Heart left ventricle (tissue), 16 donors: ENCODE measurements at places on chromosomes 7 and 10. TPM values are rescaled to one million over a fixed set of nuclear protein-coding genes. Genes with fewer than 3 reads are reported as not detected.
A peak's percentile ranks its signal among the peaks of the same experiment; 100 is the strongest.

- DNase-seq, result no peak
- H3K4me3 ChIP-seq, result no peak overlapping the region
- no peak overlapping the region for H3K27ac ChIP-seq
- H3K36me3 ChIP-seq, result no peaks in the 10 kb centered on the region
- H3K4me1 ChIP-seq, result peaks cover 6% of the 10 kb centered on the region
These were observed 10.1 kb upstream of the KBTBD2 start for GRCh38 chr7:32901629-32902028.

- H3K27ac ChIP-seq, result peak overlapping the region; percentile 26
- no peaks in the 10 kb centered on the region for H3K27me3 ChIP-seq
- peaks cover 39% of the 10 kb centered on the region for H3K4me1 ChIP-seq
- no peaks in the 10 kb centered on the region for H3K36me3 ChIP-seq
- peak; percentile 40 for DNase-seq
- no peak overlapping the region for H3K4me3 ChIP-seq
These were observed 193.7 kb downstream of the RNLS start for GRCh38 chr10:88389456-88389855.

- H3K27ac ChIP-seq, result no peak overlapping the region
- no peak for DNase-seq
- no peaks in the 10 kb centered on the region for H3K4me1 ChIP-seq
- H3K36me3 ChIP-seq, result no peaks in the 10 kb centered on the region
These were observed 1183.6 kb downstream of the GATA3 start for GRCh38 chr10:9238041-9238440.

DNA sequence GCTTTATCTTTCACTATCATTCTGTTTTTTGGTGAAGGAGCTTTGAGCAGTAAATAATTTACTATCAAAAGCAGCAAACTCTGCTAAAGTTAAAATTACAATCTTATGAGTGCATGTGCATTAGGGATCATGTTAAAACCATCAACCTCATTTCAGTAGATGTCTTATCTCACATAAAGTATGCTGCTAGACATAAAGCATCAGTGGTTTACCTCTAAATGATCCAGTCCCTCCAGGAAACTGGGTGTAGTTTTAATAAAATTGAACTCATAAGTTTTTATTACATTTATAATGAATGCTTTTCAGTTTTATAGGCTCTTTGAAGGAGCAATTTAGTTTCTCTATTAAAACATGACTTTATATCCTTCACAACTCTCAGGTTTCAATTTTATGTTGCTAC, 108.7 kb downstream of the LRRN3 start:
- H3K4me1 ChIP-seq, result no peaks in the 10 kb centered on the region
- no peaks in the 10 kb centered on the region for H3K27me3 ChIP-seq
- H3K36me3 ChIP-seq, result no peaks in the 10 kb centered on the region
- H3K27ac ChIP-seq, result no peak overlapping the region

DNA sequence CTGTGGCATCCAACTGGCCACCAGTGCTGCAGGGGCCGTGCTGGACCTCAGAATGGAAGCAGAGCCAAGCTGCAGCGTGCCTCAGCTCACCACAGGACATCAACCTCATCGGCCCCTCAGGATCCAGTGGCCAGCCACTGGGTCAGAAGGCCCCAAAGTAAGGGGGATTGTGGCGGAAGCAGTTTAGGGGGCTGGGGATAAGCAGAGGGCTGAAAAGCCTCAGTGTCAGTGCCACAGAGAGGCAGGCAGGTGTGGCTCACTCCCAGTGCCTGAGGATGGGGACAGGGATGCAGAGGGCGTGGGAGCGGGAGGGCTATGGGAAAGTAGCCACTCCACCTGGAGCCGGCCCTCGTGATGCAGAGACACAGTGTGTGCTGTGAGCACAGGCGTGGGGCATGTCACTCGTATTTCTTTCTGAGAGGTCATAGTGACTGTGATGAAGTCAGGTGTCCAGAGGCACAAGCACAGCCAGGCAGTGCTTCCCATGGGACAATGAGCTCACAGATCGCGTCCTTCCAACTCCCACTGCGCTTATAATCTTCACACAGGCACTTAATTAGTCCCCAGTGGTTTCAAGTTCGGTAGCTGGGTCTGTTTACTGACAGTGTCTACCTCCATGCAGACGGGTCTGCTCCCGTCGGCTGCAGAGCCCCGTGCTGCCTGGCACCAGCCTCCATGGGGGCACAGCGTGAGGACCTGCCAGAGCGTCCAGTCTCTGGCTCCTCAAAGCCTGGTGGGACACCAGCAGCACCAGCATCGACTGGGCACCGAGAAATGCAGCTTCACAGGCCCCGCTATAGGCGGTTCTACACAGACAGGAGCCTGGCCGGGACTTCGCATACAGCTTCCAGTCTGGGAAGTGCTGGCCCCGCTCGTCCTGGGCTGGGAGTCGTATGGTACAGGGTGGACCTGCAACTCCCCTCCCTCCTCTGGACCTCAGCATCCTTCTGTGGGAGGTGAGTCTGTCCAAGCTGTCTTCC, 42.9 kb upstream of the CNPY1 start:
- H3K27ac ChIP-seq, result no peak overlapping the region
- no peaks in the 10 kb centered on the region for H3K4me1 ChIP-seq
- no peak overlapping the region for H3K4me3 ChIP-seq
- peaks cover 21% of the 10 kb centered on the region for H3K27me3 ChIP-seq

DNA sequence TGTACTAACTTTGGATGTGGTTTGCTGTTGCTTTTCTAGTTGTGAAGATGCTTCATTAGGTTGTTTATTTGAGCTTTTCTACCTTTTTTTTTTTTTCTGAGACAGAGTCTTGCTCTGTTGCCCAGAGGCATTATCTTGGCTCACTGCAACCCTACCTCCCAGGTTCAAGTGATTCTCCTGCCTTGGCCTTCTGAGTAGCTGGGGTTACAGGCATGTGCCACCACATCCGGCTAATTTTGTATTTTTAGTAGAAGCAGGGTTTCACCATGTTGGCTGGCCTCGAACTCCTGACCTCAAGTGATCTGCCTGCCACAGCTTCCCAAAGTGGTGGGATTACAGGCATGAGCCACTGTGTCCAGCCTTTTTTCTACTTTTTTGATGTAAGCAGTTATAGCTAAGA, 93.7 kb downstream of the ADAM22 start:
- H3K36me3 ChIP-seq, result no peaks in the 10 kb centered on the region
- H3K4me1 ChIP-seq, result no peaks in the 10 kb centered on the region
- no peak for DNase-seq
- no peak overlapping the region for H3K4me3 ChIP-seq
- no peak overlapping the region for H3K27ac ChIP-seq

DNA sequence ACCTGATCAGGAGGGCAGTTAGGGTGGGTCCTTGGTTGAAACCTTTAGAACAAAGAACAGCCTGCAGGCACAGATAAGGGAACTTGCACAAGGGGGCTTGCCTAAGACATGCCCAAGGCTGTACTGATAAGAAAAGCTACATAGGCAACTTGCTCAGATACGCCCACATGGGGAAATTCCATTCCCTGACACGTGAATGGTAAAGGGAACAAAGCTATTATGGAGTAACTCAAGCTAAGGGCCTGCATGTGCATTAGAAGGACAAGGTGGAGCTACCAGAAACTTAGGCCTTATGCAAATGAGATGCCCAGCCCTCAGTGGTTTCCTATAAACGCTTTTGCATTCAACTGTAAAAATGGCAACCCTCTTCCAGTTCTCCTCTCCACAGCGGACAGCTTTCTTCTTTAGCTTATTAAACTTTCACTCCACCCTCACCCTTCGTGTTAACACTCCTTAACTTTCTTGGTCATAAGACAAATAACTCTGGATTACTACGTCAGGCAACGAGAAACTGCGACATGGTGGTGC, 1192.1 kb upstream of the CELF2 start:
- no peak overlapping the region for H3K4me3 ChIP-seq
- H3K36me3 ChIP-seq, result no peaks in the 10 kb centered on the region
- H3K4me1 ChIP-seq, result no peaks in the 10 kb centered on the region
- H3K27ac ChIP-seq, result no peak overlapping the region
- no peak for DNase-seq

DNA sequence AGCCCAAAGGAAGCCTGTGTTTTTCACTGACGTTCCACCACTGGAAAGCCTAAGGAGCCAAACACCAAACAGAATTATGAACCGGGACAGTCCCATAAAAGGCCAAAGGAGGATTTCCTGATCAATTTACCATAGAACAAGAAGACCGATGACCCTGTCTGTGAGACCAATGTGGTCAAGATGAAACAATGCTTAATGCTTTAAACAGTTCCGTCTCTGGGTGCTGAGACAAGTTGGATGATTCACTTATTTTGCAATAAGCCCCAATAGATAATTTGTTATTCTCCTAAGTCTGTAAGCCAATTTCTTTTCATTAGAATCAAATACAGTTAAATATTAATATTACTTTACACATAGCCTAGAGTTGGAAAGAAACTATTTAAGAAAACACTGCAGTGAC, 134.9 kb downstream of the MICU1 start:
- no peak overlapping the region for H3K4me3 ChIP-seq
- no peaks in the 10 kb centered on the region for H3K4me1 ChIP-seq
- H3K36me3 ChIP-seq, result no peaks in the 10 kb centered on the region
- H3K27ac ChIP-seq, result no peak overlapping the region
- no peaks in the 10 kb centered on the region for H3K27me3 ChIP-seq

DNA sequence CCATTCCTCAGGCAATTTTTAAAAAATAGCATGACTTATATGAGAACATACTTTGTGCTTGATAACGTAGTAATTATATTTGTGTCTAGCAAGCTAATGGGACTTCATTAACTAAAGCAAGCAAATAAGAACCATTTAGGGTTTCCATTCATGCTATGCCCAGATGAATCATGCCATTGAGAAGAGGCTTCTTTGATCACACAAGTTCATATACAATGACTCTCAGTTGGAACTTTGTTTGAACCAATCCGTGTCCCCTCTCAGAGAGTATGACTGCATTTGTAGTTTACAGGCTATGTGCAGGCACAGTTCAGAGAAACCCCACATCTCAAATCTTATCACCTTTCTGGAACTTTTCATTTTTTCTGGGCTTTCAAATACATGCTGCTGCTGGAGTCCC, 614.2 kb downstream of the KCNMA1 start:
- no peak overlapping the region for H3K27ac ChIP-seq
- H3K4me1 ChIP-seq, result no peaks in the 10 kb centered on the region
- no peaks in the 10 kb centered on the region for H3K27me3 ChIP-seq
- no peaks in the 10 kb centered on the region for H3K36me3 ChIP-seq
- H3K4me3 ChIP-seq, result no peak overlapping the region

GRCh38 chr7:17622451-17622850, 317.8 kb downstream of the SNX13 start:
- no peak for DNase-seq
- H3K4me1 ChIP-seq, result no peaks in the 10 kb centered on the region
- H3K27me3 ChIP-seq, result no peaks in the 10 kb centered on the region
- no peaks in the 10 kb centered on the region for H3K36me3 ChIP-seq

- DNase-seq, result no peak
- H3K36me3 ChIP-seq, result no peaks in the 10 kb centered on the region
- H3K27ac ChIP-seq, result no peak overlapping the region
- no peak overlapping the region for H3K4me3 ChIP-seq
- no peaks in the 10 kb centered on the region for H3K4me1 ChIP-seq
- no peaks in the 10 kb centered on the region for H3K27me3 ChIP-seq
These were observed 12.7 kb upstream of the COL28A1 start for GRCh38 chr7:7548407-7548806.

GRCh38 chr7:150784120-150784736, 15.9 kb downstream of the TMEM176B start:
- H3K27me3 ChIP-seq, result no peaks in the 10 kb centered on the region
- no peak for DNase-seq
- H3K4me3 ChIP-seq, result no peak overlapping the region
- H3K27ac ChIP-seq, result peak overlapping the region; percentile 67
- H3K36me3 ChIP-seq, result no peaks in the 10 kb centered on the region
- peaks cover 53% of the 10 kb centered on the region for H3K4me1 ChIP-seq

GRCh38 chr10:130479926-130480325, 343.7 kb downstream of the GLRX3 start:
- no peak overlapping the region for H3K27ac ChIP-seq
- H3K4me3 ChIP-seq, result no peak overlapping the region
- no peaks in the 10 kb centered on the region for H3K4me1 ChIP-seq

GRCh38 chr10:79140085-79140793, 71.5 kb downstream of the ZMIZ1 start:
- peaks cover 71% of the 10 kb centered on the region for H3K4me1 ChIP-seq
- no peak for DNase-seq
- H3K36me3 ChIP-seq, result peaks cover 36% of the 10 kb centered on the region
- H3K4me3 ChIP-seq, result no peak overlapping the region
- H3K27ac ChIP-seq, result peak overlapping the region; percentile 86
- no peaks in the 10 kb centered on the region for H3K27me3 ChIP-seq

- no peak for DNase-seq
- H3K27ac ChIP-seq, result no peak overlapping the region
- H3K4me3 ChIP-seq, result no peak overlapping the region
- no peaks in the 10 kb centered on the region for H3K27me3 ChIP-seq
- H3K36me3 ChIP-seq, result no peaks in the 10 kb centered on the region
These were observed 42.6 kb downstream of the RSBN1L start for GRCh38 chr7:77738871-77739270.

DNA sequence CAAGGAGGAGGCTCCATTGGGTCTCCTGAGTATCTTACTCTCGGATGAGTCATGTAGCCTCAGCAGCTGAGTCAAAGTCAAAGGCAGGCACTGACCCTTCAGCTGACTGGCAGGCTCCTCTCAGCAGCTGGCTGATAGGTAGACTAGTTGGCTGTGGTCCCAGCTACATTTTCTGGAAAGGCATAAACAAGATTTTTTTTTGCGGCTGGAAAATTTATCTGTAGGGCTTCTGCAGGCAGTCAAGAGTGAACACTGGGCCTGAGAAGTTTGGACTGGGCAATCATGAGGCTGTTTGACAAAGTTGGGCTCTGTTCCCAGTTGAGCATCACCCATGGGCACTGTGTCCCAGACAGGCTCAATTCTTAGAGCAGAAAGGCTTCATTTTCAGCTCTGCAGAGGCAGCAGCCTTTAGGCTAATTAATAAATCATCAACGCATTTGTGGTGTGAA, 796.2 kb downstream of the CCSER2 start:
- no peak overlapping the region for H3K4me3 ChIP-seq
- H3K27me3 ChIP-seq, result no peaks in the 10 kb centered on the region
- no peaks in the 10 kb centered on the region for H3K36me3 ChIP-seq
- peak; percentile 17 for DNase-seq
- no peak overlapping the region for H3K27ac ChIP-seq
- H3K4me1 ChIP-seq, result no peaks in the 10 kb centered on the region

- H3K27me3 ChIP-seq, result no peaks in the 10 kb centered on the region
- H3K27ac ChIP-seq, result no peak overlapping the region
These were observed 115.6 kb downstream of the CDH23 start for GRCh38 chr10:71512312-71512711.

GRCh38 chr10:102710609-102711008, 3.6 kb downstream of the ARL3 start:
- peaks cover 24% of the 10 kb centered on the region for H3K4me1 ChIP-seq
- no peak overlapping the region for H3K4me3 ChIP-seq
- no peaks in the 10 kb centered on the region for H3K36me3 ChIP-seq

DNA sequence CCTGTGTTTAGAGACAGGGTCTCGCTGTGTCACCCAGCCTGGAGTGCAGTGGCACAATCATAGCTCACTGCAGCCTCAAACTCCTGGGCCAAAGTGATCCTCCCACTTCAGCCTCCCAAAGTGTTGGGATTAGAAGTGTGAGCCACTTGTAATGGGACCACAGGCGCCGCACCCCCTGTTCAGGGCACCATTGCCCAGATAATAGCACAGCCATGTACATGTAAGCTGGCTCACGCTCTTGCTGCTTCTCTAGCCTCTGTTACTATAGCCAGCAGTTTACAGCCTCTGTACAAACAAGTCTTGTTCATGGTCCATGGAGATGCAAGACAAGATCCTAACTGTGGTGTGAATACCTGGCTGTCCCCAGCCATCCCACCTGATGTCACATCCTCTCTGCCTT, 4.2 kb upstream of the MLXIPL start:
- H3K27me3 ChIP-seq, result peaks cover 22% of the 10 kb centered on the region
- H3K4me3 ChIP-seq, result no peak overlapping the region
- no peaks in the 10 kb centered on the region for H3K36me3 ChIP-seq

TMEM273 gene
- total RNA-seq, result 16.5 TPM

CUZD1 gene
- total RNA-seq, result 0.15 TPM
